ENCODE measurements at places on chromosomes 2 and 18.

DNA sequence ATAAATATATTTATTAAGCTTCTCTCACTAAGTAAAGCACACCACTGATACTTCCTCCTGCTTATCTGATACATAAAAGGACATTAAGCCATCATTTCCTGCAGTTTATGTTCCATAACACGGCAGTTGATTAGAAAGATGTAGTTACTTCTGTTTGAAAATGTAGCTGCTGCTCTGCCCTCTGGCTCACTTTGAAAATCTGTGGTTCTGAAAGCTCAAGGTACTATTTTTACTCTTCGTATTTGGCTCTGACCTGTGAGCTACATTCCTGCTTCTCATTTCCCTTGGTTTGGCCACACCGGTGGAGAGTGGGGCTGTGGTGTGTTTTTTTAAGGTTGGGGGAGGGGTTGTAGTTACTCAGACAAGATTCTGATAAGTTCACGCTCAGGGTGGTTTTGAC is 12.8 kb upstream of the TTN start:
- no peak for DNase-seq

DNA sequence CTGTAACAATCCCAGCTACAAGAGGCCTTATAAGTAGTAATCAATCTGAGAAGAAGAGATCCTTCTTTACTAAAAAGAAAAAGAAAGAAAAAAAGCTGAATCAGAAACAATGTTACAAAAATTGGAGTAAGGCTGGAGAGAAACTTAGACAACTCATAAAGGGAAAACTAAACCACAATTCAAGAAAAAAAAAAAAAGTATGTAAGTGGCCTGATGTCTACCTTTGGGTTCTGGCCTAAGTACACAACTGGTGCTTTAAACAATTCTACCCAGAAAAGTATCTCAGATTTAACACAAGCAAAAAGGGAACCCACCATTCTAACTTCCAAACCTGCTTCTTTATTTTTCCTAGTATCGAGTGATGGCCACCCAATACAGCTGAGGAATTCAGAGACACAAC is 45.3 kb downstream of the ZNF521 start:
- no peak for DNase-seq

- no peak for DNase-seq
Measured at GRCh38 chr2:137987011-137987410, 22.7 kb downstream of the HNMT start.

DNA sequence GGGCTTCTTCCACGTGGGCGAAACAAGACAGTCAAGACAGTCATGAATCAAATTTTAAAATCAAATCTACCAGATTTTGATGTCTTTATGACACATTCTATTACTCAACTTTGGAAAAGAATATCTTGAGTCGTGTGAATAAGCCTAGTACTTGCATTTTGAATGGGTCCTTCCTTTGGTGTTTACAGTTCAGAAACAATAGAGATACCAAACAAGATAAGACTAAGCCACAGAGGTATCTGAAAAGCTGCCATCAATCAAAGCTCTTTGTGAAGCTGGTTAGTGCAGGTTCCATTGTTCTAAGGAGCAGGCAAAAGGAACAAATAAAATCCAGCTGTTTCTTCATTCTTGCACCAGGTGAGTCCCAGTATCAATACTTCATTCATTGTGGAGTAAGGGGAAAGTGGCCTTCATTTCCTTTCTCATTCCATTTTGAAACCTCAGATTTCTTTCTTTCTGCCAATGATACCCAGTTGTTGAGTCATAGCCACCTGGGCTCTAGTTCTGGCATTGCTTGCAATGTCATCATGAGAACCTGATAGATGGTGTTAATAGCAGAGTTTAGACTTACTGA is 151.7 kb upstream of the L3MBTL4 start:
- DNase-seq: no peak

GRCh38 chr2:31384351-31384750 is 30.2 kb downstream of the XDH start:
- DNase-seq: no peak

GRCh38 chr2:167332358-167332757 is 444.1 kb downstream of the XIRP2 start:
- DNase-seq: no peak

DNA sequence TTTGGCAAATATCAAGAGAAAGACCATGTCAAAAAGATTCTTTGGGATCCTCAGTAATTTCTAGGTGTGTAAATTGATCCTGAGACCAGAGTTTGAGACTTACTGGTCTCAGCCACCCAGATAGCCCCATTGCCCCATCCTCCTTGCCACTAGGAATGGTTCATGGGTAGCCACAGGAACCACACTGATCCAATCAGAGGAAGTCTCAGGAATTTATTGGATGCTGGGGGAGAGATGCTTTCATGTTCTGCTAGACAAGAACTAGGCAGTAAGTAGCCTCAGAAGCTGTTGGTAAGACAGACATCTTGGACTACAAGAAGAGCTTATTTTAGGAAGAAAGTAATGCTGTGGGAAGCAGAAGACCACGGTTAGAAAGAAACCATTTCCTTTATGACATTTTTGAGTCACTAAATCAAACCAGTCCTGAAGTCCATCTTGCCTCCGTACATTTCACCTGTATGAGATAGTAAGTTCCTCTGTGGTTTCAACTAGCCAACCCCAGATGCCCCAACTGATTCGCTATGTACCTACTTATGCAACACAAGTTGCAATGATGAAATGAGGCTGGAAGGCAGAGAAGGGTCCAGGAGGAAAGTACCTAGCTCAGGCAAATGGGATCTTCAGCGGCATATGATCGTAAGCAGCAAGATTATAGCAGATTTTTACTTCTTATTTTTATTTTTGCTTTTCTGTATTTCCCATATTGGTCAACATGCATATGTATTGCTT is 3.6 kb upstream of the ST3GAL5 start:
- no peak for DNase-seq

- no peak for DNase-seq
Measured at GRCh38 chr2:175576875-175577274, 395.4 kb upstream of the ATP5MC3 start.

GRCh38 chr2:26298286-26298637 is 47.7 kb upstream of the SELENOI start:
- DNase-seq: no peak

- DNase-seq: no peak
Measured at GRCh38 chr18:75221397-75221796, 10.8 kb downstream of the TSHZ1 start.

DNA sequence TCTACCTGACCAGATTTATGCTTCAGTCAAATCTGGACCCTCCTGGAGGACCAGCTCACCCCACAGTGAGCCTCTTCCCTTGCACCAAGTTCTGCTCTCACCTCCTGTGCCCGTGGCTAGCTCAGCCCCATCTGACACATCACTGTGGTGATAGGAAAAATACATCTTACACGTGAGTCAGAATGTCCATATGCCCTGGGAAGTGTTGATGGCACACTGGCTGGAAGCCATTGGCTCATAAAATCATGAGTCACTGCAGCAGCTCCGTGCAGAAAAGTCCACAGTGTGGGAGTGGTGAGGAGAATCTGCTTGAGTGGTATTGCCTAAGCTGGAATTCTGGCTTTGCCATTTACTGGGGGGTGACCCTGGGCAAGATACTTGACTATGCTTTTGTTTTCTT is 42.6 kb upstream of the RAPGEF4 start:
- DNase-seq: no peak

DNA sequence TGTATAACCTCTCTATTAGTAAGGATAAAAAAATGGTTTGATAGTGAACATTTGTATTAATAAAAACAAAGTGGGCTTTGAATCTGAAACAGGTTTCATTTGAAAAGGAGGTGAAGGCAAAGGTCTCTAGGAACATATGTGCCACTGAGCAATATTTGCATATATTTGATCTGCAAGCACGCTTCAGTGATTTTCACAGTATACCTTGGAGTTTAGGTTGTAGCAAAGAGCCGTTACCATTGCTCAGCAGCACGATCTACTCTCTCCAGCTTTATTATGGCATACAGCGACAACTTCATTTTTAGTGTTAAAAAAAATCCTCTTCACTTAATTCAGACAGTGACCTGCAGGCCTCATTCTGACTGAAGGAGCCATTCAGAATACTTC is 75.8 kb upstream of the ZEB2 start:
- DNase-seq: no peak

DNA sequence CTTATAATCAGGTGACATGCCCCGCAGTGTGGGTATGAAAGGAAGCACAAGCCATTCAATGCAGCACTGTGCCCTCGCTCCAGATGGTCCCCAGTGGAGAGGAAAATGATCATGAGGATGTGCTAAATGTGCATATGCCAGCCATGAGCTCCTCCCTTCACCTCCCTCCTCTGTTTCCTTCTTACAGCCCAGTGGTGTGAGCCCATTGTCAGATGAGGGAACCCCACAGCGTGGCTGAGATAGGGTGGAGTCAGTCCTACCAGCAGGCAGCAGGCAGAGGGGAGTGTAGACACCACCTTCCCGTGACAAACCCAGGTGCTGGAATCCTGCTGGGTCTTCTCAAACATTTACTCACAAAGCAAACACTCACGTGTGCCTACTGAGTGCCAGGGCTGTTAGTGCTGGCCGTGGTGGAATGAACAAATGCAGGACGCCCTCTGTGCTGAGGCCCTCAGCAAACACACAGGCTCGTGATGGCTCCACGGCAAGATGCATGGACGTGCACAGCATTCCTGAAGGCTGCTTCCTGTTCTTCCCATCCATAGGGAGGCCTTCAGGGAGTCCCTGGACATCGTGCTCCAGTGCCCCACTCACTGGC is 181.7 kb upstream of the TPO start:
- DNase-seq: no peak

DNA sequence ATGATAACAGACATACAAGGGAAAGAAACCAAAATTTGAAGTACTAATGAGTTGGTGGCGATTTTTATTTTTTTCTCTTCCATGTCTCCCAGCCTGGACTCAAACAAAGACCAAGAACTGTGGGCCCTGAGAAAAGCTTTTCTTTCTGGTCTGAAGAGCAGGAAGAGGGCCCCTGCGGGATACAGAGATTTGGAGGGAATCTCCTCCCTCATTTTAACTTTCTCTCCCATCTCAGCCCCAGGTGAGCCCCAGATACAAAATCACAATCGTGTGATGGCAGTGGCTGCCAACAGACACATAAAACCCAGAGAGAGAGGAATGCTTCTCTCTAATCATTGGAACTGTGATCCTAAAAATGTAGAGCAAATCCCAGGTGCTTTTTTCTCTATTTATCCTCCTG is 19.5 kb upstream of the PRKCE start:
- no peak for DNase-seq

- no peak for DNase-seq
Measured at GRCh38 chr18:4125224-4125623, 329.9 kb downstream of the DLGAP1 start.

- DNase-seq: no peak
Measured at GRCh38 chr2:151842830-151843690, 14.8 kb upstream of the ARL5A start.

DNA sequence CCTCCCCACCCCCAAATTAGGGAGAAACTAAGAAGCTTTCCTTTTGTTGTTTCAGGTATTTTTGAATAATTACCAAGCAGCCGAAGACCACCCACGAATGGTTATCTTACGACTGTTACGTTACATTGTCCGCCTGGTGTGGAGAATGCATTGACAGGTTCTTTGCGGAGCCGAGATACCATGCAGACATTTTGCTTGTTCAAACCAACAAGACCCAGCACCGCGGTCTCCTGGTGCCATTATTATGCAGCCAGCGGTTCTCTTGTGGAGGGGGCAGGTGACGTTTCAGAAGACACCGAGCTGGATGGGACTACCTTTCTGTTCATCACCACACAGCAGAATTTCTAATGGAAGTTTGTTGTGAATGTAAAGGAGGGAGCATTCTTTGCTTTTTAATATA is 43.4 kb downstream of the BCL2L11 start:
- no peak for DNase-seq

DNA sequence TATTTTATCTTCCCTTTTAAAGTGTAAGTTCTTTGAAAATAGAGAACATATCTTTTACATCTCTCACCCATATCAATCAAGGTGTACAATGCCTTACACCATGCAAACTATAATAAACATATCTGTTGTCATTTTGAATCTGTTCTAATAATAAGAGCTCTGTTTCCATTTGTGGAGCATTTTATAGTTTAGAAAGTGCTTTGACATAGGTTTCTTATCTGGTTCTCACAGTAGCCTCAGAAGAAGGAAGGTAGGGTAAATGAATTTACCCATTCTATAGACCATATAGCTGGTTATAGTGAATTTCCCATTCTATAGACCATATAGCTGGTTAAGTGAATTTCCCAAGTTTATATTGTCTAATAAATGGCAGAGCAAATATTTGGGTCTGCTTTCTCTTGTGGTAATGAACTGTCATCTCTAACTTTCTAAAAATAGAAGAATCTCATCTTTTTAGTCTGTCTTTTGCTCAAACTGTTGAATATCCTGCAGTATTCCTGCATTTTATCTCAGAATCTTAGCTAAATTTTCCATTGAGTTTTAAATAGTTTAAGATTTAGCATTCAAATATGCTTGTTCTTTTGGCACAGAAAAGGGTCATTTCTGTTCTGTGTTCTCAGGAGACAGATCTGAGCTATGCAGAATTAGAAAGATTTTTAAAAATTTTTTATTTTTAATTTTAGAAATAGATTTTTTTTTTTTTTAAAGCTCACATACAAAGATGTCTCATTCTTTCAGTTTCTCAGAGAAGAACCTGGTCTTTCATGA is 80.7 kb upstream of the STON1 start:
- no peak for DNase-seq

DNA sequence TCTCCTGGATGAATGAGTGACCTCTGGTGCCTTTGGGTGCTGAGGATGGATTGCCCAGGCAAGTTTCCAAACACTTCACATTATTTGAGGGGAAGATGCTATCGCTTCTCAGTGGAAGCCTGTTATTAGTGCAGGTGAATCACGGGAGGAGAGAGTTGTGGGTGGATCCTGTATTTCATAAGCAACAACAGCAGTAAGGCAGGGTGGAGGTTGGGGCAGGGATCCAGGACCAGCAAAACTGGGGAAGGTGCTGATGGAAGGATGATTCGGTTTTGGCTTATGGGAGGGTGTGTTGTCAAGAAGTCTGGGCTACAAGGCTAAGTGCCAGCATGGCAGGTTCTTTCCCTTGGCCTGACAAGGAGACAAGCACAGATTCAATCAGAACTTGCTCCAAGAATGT is 37.7 kb upstream of the SETBP1 start:
- DNase-seq: no peak

GRCh38 chr18:58668897-58669296 is 2.4 kb upstream of the MALT1 start:
- DNase-seq: no peak

DNA sequence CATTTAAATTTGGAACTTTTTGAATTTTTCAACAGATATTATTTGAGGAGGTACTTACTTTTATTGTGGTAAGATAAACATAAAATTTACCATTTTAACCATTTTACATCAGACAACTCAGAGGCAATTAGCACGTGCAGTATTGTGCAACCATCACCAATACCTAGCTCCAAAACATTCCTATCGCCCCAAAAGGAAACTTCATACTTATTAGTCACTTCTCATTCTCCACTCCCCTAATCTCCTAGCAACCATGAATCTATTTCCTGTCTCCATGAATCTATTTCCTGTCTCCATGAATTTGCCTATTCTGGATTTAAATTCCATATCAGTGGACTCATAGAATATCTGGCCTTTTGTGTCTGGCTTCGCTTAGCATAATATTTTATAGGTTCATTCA is 69.9 kb upstream of the FAM136A start:
- no peak for DNase-seq

Measured in activated T-helper 9 cell treated with anti-CD3 and anti-CD28 coated beads, Interleukin-2, amount 50 U/mL, for 16 hours (primary cell).